Left colon (tissue), 2 donors: ENCODE measurements at places on chromosomes 13 and 19. TPM values are rescaled to one million over a fixed set of nuclear protein-coding genes. Genes with fewer than 3 reads are reported as not detected.

DNA sequence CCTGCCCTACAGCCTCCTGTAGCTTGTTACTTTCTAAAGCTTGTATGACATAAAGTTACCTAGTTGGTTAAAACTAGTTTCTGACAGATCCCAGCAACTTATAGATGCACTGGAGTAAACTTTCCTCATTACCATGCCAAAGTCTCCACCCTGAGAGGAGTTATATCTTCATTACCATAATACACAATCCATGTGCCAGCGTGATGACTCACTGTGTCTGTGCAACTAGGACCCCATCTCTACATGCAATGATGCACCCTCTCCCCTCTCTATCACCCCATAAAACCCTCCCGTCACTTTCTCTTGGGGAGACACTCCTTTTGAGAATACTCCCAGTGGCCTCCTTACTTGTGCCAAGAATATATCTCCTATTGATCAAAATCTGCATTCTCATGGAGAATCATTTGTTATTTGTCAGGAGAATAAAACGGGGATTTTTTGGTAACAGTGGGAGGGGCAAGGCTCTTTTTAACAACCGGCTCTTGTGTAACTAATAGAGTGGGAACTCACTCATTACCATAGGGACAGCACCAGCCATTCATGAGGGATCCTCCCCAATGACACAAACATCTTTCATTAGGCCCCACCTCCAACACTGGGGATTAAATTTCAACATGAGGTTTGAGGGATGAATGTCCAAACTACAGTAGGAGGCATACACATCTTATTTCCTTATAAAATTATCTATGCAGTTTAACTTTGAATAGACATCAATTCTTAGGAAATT lies 235.1 kb upstream of the ATXN8OS start:
- DNase-seq: no peak

- DNase-seq: no peak
Measured at GRCh38 chr13:50588491-50589130, 254.9 kb downstream of the DLEU7 start.

The CYP2A7 gene
- total RNA-seq: not detected

- peak; percentile 85 for DNase-seq
Measured at GRCh38 chr19:48351341-48351752, 12.4 kb downstream of the TMEM143 start.

- DNase-seq: no peak
Measured at GRCh38 chr13:113835461-113836270, 28.2 kb downstream of the GAS6 start.

DNA sequence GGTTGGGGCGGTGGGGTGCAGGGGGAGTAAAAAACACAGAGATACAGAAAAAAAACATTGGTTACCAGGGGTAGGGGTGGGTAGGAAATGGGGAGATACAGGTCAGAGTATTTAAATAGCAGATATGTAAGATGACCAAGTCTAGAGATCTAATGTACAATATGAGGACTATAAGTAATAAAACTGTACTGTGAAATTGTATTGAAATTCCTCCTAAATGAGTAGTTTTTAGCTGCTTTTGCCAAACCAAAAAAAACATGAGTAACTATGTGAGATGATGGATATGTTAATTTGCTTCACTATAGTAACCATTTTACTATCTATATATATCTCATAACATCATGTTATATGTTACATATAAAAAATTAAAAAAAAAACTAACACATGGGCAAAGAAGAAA lies 29.6 kb downstream of the VWA8 start:
- DNase-seq: no peak

DNA sequence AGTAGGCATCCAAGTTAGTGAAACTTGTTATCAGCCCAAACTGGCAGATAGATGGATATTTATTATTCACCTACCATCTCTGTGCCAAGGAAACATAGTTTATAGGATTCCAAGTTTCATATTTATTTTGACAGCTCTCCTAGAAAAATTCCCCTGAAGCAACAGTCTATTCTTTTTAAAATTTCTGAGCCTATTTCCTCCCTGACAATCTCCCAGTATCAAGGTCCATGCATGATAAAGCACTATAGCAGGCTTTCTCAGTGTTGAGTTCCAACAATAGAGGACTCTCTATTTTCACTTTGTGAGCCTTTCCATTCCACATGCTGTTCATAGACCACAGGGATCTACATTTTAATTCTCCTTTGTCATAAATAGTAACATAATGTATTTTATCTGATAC lies 312.6 kb downstream of the SLITRK6 start:
- DNase-seq: no peak

- no peak for DNase-seq
Measured at GRCh38 chr13:77265336-77265735, 61.6 kb downstream of the MYCBP2 start.

- DNase-seq: no peak
Measured at GRCh38 chr13:41995946-41996345, 35.0 kb upstream of the VWA8 start.

The LYPD3 gene
- total RNA-seq: 0.56 TPM

The CCL25 gene
- total RNA-seq: not detected
